ENCODE measurements at places on chromosomes 6 and 20. TPM values are rescaled to one million over a fixed set of nuclear protein-coding genes. Genes with fewer than 3 reads are reported as not detected.

MTFR2 gene
- total RNA-seq = 3.1 TPM

IMPG1 gene
- total RNA-seq = not detected

DNAH8 gene
- total RNA-seq = under 0.01 TPM

RGS17 gene
- 1.1 TPM for total RNA-seq

ULBP2 gene
- 4.2 TPM for total RNA-seq

FOXQ1 gene
- 25.5 TPM for total RNA-seq

LRRN4 gene
- under 0.01 TPM for total RNA-seq
